Occipital lobe (tissue), 3 donors: ENCODE measurements at places on chromosomes 4 and X. TPM values are rescaled to one million over a fixed set of nuclear protein-coding genes. Genes with fewer than 3 reads are reported as not detected.

DNA sequence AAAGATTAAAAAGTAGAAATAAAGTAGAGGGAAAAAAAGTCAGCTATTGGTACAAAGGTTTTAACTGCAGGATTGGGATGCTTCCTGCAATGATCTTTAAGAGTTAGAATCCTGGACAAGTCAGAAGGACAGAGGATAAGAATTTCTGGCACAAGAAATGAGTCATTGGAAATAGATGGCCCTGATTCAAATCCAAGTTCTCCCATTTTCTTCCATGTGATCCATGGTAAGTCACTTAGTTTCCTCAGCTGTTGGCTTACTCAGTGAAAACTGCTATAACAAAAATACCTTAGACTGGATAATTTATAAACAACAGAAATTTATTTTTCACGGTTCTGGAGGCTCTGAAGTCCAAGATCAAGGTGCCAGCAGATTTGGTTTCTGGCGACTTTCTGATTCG lies 13.3 kb upstream of the TBC1D19 start:
- no peak for DNase-seq

DNA sequence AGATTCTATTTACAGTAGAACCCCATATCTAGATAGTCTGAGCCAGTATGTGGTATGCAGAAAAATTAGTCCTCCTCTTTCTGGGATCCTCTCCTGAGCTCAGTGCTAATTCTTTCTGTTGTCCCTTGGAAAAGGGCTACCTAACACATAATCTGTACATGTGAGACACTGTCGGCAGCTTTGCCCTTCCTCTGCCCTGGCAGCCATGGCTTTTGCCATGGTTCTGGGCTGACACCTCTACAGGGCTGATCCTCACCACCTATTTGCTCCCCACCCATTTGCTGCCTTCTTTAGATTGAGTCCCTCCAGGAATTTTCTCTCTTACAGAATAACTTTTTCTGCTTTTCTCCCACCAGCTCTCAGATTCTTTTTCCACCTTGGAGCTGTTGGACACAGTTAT lies 64.7 kb upstream of the MAP9 start:
- no peak for DNase-seq

DNA sequence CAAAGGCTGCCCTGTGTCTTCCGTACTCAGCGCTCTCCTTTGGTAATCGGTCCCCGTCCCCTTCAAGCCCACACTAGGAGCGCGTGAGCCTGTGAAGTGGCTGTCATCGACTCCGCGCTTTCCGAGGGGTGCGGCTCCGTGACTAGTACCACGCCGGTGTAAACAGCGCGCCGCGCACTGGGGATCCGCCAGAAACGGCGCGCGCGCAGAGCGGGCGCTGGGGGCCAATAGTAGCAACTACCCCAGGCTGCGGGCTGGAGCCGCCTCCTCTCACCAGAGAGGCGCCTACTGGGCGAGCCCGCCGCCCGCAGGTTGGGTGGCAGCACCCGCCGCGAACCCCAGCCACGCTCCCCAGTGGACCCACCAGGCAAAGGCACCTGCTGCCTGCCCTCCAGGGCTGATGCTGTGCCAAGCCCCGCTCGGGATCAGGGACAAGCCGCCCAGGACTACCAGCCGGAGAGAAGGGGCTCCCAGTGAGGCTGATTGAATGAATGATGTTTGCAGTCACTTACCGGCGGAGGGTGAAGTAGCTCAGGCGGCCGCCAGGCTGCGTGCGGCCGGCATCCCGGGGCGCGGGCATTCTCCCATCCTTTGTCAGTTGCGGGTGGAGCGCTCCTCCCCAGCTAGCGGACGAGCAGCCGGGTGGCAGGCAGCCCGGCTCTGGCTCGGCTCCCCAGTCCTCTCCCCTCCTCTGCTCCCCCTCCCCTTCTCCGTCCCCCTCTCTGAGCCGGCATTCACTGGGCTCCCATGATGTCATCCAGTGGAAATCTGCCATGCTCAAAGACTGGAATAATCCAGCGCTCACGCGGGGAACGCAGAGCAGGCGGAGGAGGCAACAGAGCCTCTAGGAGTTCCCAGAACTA lies 370.3 kb upstream of the SMIM31 start:
- DNase-seq: peak; percentile 94

- no peak for DNase-seq
Measured at GRCh38 chrX:129738466-129739308, at the start of gene XPNPEP2. Gene XPNPEP2, plus strand, starts transcription at chrX:129738979. Its CDS starts 235 bp downstream, at chrX:129739214.

DNA sequence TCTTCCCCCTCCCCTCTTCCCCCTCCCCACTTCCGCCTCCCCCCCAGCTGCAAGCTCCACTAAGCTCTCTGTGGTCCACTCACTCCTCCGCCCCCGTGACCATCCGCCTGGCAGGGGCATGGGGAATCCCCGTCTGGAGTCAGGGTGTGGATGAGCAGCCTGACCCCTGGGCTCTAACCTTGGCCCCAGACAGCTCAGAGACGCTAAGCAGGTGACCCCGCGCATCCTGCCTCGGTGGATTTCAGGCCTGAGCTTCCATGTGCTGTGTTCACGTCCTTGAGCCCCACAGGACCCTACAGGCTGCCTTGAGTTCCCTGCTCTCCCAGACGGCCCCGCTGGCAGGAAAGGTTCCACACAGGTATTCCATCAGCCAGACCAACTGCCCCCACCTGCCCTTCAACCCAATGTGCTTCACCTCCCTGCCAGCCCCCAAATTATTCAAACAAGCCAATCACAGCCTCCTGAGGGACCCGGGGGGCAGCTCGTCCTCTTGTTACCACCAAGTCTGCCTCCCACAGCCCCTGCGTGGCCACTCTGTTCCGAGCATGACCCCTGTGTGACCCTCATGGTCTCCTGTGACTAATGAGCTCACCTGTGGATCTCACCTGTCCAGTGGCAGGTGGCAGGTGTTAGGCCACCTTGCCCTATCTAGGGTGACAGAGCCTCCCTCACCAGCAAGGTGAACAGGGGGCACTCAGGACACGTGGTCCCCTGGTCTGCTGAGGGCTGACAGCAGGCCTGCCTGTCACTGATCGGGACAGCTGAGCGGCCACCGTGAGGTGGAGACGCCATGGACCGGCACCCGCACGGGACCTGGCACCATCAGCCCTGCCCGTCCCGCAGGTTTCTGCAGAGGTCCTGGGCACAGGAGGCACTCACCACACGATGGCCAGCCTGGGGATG lies 73.2 kb upstream of the MXD4 start:
- DNase-seq: no peak

DNA sequence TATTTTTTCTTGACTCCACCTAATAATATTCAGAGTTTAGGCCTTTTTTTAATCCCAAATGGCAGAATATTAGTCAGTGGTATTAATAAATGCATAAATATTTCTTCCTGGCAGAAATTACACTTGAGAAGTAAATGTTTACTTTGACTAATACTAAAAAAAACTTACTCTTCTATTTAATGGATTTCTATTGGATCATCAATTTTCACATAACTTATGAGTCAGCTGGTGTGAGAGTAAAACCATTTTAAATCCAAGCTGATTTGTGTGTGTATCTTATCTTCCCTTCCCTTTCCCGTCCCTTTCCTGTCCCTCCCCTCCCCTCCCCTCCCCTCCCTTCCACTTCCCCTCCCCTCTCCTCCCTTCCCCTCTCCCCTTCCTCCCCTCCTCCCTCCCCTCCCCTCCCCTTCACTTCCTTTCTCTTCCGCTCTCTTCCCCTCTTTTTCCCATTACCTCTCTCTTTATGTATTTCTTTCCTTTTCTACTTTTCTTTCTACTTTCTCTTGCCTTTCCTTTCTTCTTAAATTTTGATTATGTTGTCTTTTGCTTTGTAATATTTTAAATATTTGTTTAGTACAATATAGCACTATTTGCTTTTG lies 630.1 kb upstream of the EPHA5 start:
- DNase-seq: no peak

DNA sequence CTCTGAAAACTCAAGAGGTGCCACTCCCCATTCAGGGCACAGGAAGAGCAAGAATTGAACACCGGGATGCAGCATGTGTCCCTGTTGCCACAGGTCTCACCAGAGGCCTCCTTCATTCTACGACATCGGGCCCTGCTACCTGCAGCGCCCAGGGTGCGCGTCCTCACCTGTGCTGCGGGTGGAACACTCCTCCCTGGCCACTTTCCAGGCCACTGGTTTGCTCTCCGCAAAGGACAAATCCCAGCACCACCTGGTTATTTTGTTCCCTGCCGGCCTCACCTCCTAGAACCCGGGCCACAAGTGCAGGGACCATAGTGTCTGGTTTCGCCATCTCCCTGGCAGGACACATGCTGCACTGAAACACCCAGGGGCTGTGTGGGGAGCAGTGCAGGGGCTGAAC lies 14.3 kb upstream of the FAM3A start:
- no peak for DNase-seq

GRCh38 chr4:176967586-176967985 lies 174.9 kb upstream of the VEGFC start:
- no peak for DNase-seq

DNA sequence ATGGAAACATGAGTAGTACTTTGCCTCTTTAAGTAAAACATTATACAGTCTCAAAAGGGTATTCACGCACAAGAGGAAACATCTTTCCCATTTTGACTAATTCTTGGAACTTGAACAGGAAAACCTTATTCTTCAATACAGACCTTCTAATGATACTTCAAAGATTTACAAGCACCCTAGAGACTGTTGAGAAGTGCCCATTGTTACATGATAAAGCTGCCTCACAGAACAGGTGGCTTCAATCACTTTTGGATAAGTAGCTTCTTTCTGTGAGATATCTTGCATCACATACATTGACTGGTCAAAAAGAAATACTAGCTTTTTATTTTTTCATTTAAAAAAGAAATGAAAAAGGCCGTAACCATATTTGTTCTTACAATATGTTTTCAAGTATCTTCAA lies 219.4 kb downstream of the EPHA5 start:
- no peak for DNase-seq

DNA sequence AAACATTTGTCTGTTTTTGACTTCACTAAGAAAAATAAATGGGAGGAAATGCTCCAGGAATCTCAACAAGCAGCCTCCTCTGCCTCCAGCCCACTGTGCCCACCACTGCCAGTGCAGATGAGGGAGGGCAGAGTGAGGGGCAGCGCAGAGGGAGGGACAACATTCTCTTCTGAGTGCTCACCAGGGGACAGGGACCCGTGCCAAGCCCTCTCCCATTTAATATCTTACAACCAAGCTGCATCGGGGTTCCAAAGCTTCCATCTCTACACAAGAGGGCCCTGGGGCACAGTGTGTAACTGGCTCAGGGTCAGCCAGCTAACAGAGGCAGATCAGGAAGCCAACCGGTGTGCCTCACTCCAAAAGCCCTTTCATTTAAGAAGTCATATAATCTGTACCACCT lies 120.4 kb downstream of the NSUN7 start:
- no peak for DNase-seq

DNA sequence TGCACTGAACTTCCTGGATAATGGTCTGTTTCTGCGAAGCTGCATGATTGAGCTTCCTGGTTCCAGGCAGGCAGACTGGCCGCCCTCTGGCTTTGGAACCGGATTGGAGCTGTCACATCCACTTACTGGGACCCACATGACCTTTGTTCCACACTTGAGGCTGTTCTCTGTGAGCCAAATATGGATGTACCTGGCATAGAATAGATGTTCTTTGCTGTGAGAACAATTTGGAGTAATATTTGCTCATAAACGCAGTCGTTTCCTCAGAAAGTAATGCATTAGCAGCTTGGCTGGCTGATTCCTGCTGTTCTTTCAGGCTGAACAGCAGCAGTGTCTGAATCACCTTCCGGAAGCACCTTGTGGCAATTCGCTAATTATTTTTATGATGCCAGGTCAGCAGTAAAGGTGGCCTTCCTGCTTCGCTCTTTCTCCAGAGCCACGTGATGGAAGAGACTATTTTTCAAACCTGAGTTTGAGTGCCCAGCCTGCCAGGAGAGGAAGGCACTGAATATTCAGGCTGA lies 78.1 kb upstream of the BOD1L1 start:
- DNase-seq: no peak

- DNase-seq: no peak
Measured at GRCh38 chr4:48258845-48259397, 10.7 kb downstream of the TEC start.

DNA sequence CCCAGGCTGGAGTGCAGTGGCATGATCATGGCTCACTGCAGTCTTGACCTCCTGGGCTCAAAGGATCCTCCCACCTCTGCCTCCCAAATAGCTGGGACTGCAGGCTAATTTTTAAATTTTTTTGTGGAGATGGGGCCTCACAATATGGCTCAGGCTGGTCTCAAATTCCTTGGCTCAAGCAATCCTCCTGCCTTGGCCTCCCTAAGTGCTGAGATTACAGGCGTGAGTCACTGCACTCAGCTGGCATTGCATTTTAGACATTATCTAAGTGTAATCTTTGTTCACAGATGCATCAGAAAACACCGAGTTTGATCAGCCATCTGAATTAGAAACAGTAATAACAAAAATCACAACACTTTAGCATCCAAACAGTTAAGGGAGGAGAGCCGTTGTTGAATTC lies 53.4 kb upstream of the CBR4 start:
- DNase-seq: no peak

DNA sequence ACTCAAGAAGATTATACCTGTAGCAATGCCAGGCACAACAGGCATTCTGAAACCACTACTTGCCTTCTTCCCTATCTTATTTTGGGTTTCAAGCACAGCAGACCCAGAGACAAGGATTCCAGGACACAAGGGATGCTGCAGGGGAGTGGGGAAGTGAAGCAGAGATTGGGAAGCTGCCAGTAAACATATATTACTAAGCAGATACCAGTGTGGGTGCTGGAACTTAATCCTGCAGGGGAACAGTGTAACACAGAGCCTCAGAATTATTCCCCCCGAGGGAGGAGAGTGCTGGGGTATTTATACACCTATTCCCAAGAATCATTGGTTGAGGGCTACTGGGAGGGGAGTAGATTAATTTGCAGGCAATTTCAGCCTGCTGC lies 33.3 kb upstream of the MAML3 start:
- DNase-seq: no peak

DNA sequence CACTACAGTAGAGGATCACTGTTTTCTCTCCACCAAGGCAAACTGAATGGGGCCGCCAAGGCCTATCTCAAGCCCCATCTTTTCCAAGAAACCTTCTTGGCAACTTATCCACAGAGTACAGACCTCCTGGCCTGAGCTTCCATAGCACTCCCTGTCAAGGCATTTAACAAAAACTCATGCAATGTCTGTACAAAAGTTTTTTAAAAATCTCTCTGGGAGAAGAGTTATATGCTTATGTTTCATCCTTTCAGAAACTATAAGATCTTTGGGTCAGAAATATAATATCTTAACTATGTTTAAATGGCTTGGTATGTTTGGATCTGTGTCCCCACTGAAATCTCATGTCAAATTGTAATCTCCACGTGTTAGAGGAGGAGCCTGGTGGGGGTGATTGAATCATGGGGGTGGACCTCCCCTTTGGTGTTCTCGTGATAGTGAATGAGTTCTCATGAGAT lies 13.6 kb downstream of the ADAMTS3 start:
- no peak for DNase-seq

DNA sequence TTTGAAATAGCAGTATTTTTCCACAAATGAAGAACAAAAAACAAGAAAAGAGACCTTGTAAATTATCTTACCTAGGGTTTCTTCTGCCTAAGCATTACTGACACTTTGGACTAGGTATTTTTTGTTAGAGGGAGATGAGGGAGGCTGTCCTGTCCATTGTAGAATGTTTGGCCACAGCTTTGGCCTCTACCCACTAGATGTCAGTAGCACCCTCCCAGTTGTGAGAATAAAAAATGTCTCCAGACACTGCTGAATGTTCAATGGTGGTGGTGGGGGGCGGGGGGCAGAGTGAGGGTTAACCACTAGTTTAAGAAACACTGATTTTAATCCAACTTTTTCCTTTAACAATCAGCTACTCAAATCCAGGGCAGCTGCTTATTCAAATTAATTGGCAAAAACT lies 25.8 kb downstream of the OTUD4 start:
- DNase-seq: no peak

The PABPC5 gene
- total RNA-seq: 11.9 TPM

The SMIM10L2A gene
- 10.0 TPM for total RNA-seq

The UGDH gene
- total RNA-seq: 32.6 TPM

The MAGEE1 gene
- total RNA-seq: 12.6 TPM

The NPNT gene
- 31.0 TPM for total RNA-seq

The AMTN gene
- total RNA-seq: not detected
